Calu3 (cell line): ENCODE measurements at places on chromosomes 6 and 20. TPM values are rescaled to one million over a fixed set of nuclear protein-coding genes. Genes with fewer than 3 reads are reported as not detected.

DNA sequence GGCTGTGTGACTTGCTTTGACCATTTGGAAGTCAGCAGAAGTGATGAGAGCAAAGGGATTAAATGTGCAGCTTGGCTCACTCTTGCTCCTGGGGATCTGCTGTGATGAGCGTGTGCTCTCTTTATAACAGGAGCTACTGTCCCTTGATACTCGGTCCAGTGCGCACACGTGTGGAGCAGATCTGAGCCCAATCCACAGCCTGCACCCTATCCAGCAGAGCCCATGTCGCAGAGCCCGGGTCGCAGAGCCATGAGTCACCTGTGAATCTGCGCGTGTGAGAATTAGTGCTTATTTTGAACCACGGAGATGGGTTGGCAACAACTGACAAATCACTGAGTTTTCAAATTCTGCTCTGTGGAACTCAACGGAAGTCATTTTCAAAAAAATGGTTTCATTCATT is 291.0 kb upstream of the SULF2 start:
- H3K4me1 ChIP-seq, result no peaks in the 10 kb centered on the region
- no peak overlapping the region for H3K27ac ChIP-seq
- DNase-seq, result no peak
- peaks cover 69% of the 10 kb centered on the region for H3K27me3 ChIP-seq
- H3K36me3 ChIP-seq, result no peaks in the 10 kb centered on the region

DNA sequence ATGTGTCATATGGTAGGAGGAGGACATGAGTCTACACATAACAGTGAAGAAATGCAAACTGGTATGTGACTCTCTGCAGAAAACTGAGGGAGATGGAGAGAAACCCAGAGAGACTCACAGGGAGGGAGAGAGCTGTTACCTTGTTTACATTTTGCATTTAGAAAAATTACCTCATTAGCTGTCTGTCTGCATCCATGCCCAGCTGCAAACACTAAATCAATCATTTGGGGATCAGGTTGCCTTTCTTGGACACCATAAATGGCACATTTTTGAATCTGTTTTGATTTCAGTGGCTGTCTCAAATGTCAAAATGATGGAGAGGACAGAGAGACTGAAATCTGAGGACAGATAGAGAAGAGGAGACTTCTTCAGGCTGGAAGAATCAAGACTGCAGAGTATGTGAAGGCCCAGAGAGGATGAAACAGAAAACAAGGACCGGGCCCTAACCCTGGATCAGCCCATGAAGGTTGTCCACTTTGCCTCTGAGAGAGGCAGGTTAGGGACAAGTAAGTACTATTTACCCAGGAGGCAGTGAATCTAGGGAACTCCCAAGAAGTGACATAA is 92.2 kb downstream of the UNC5CL start:
- peaks cover 58% of the 10 kb centered on the region for H3K27me3 ChIP-seq
- no peak overlapping the region for H3K27ac ChIP-seq
- no peak for DNase-seq

GRCh38 chr6:135506270-135506997 is 8.9 kb upstream of the AHI1 start:
- H3K27me3 ChIP-seq, result no peaks in the 10 kb centered on the region
- H3K36me3 ChIP-seq, result no peaks in the 10 kb centered on the region
- no peak overlapping the region for H3K27ac ChIP-seq
- peak; percentile 8 for DNase-seq
- H3K4me1 ChIP-seq, result peaks cover 16% of the 10 kb centered on the region

GRCh38 chr6:13593103-13593502 is 18.7 kb downstream of the SIRT5 start:
- H3K4me3 ChIP-seq, result no peak overlapping the region
- no peaks in the 10 kb centered on the region for H3K4me1 ChIP-seq
- H3K27me3 ChIP-seq, result no peaks in the 10 kb centered on the region
- no peak for DNase-seq
- H3K36me3 ChIP-seq, result peaks cover 6% of the 10 kb centered on the region
- no peak overlapping the region for H3K27ac ChIP-seq

DNA sequence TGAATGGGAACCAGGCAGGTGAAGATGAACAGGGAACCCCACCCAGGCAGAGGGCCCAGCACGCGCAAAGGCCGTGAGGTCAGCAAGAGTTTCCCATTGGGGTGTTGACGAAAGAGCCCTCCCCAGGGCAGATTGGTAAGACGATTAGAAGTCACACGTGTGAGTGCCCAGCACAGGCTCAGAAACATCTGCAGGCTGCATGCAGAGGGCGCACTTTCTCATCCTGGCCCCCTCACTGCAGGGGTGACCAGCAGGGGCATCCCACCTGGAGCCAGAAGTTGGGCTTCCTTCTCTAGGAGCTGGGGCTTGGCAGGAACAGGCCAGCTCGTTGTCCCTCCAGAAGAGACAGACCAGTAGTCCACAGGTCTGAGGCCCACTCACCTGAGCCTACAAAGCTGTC is 38.4 kb downstream of the VSTM2L start:
- no peak overlapping the region for H3K27ac ChIP-seq
- H3K4me3 ChIP-seq, result no peak overlapping the region
- H3K27me3 ChIP-seq, result peaks cover 47% of the 10 kb centered on the region
- no peaks in the 10 kb centered on the region for H3K36me3 ChIP-seq
- no peaks in the 10 kb centered on the region for H3K4me1 ChIP-seq

PHACTR1 gene
- total RNA-seq, result 0.21 TPM in 1 of 2 replicates, not detected in the other

GRCh38 chr6:41939176-41939847 is 2.3 kb downstream of the CCND3 start:
- H3K27me3 ChIP-seq, result no peaks in the 10 kb centered on the region
- peaks cover 47% of the 10 kb centered on the region for H3K36me3 ChIP-seq
- H3K4me1 ChIP-seq, result peaks cover 30% of the 10 kb centered on the region
- DNase-seq, result no peak
